T-helper 2 cell (primary cell): ENCODE measurements at places on chromosomes 12 and 14.

DNA sequence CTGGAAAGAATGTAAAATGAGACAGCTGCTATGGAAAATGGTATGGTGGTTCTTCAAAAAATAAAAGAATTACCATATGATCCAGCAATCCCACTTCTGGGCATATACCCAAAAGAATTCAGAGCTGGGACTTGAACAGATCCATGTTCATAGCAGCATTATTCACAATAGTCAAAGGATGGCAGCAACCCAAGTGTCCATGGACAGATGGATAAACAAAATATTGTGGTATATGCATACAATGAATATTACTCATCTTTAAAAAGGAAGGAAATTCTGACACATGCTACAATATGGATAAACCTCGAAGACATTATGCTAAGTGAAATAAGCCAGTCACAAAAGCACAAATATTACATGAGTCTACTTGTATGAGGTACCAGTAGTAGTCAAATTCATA is 9.1 kb downstream of the RAB2B start:
- no peak for DNase-seq

- DNase-seq: no peak
Measured at GRCh38 chr12:51382173-51382572, 9.0 kb downstream of the GALNT6 start.

DNA sequence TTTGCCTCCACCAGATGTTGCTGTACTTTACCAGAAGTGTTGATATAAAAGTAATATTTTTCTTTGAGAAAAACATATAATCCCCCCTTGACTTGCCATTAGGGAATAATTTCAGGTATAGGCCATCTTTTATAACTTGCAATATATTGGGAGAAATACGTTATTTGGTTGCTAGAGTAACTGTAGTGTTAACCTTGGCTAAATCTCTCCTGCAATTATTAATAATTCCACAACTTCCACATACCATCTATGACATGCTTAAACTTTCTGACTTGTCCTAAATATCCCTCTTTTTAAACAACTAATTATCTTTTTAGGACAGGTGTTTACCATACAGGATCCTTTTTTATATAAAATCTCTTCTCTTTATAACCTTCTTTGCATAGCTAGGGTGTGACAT is 1048.2 kb downstream of the SLC16A7 start:
- no peak for DNase-seq

DNA sequence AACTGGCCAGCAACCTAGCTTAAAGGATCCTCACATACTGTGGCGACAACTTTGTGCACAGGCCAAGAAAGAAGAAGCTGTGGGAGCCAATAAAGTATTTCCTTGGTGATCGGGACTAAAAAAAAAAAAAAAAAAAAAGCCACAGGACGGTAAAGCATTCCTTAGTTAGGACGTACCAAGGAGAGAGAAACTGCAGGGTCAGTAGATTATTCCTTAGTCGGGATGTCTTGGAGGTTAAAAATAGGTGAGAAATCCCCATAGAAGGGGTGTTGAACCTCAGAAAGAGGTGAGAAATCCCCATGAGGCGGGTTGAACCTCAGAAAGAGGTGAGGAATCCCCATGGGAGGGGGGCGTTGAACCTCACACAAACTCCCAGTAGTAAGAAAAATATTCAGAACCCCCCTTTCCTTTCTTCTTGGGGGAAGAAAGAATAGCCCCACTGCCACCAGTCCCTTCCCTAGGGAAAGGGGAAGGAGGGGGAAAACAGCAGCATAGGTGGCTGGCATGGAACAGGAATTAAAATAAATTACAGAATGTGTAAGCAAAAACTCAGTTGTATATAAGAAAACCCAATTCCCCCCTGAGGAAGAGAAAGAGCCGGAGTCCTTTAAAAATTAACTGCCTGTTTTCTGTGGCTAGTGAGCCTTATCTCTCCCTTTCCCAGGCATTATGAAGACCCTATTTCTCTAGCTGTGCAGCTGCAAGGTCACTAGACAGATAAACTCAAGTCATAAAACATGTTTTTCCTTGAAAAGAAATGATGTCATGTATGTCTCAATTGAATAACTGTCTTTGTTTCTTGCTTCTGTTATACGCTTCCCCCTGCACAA is 26.8 kb downstream of the KLRK1 start:
- no peak for DNase-seq

DNA sequence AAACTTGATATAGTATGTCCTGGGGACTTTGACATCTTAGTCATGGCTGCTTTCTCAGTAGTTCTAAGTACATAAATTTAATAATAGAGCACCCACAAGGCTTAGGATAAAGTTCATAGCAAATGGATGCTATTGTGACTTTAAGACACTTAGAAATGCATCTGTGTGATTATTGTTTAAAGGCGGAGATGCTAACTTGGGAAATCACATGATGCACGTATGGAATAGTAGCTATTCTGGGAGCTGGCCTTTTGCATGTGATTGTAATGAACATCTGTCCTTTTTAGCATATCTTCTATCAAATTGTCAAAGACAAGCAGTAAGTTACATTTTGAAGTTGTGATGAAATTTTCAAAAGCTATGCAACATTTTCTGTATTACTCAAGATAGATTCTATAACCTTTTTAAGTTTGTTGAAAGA is 46.7 kb upstream of the ATP2A2 start:
- DNase-seq: no peak

- no peak for DNase-seq
Measured at GRCh38 chr14:94864387-94865195, 94.7 kb upstream of the GSC start.

DNA sequence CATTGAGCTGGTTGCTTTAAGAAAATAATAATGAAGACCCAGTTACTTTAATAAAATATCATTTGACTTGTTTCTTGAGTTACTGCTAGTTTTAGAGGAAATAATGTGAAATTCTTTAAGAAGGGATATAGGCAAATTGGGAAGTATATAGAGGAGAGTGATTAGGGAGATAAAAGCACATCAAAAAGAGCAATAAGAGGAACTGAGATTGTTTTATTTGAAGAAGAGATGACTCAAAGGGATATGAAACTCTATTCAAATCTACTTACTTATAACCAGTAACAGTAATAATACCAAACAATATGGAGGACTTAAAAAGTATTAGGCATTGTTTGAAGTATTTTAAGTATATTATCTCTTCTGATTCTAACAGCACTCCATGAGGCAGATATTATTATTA is 37.1 kb downstream of the LRRK2 start:
- DNase-seq: no peak

DNA sequence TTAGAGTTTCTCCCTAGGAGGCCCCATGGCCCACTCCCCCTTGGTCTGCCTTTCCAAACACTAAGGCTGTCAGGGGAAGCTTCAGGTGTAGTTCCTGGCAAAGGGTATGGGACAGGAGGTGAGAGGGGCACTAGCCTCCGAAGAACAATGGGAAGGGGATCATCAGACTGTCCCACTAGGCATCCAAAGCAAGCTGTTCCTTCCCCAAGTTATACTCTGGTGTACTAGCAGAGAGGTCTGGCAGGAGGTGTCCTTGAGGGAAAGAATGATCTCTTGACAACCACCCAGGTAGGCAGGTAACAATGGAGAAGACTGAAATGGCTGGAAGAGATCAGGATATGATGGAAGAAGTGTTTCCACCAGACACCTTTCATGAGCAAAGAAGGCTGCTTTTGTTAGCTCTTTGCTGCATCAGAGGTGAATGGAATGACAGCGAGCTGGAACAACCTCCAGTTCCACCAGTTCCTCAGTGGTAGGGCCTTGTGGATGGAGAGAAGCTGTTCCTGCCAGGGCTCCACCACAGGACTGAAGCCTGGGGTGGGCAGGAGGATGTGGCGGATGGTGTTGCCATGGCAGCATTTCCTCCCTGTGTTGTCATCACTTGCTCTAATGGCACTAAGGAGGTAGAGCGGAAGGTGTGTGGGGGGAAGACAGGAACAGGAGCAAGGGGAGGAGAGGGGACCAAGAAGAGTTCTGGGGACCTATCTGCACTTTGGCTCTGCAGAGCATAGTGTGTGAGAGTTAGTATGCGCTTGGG is 2.3 kb upstream of the AGAP2 start:
- DNase-seq: peak; percentile 94
